ENCODE measurements at places on chromosomes 3 and 15. TPM values are rescaled to one million over a fixed set of nuclear protein-coding genes. Genes with fewer than 3 reads are reported as not detected.

The SPESP1 gene
- total RNA-seq: not detected

The A4GNT gene
- total RNA-seq: not detected

The TMEM40 gene
- total RNA-seq: 0.14 TPM

The GPR156 gene
- 4.7 TPM for total RNA-seq

Data from GM23338 (cell line).